Activated T-helper 1 cell treated with Interleukin-2 at 50 U/mL for 16 hours (primary cell): ENCODE measurements at places on chromosomes 12 and 14.

GRCh38 chr14:68741477-68741791 is 51.4 kb downstream of the ZFP36L1 start:
- no peak for DNase-seq

DNA sequence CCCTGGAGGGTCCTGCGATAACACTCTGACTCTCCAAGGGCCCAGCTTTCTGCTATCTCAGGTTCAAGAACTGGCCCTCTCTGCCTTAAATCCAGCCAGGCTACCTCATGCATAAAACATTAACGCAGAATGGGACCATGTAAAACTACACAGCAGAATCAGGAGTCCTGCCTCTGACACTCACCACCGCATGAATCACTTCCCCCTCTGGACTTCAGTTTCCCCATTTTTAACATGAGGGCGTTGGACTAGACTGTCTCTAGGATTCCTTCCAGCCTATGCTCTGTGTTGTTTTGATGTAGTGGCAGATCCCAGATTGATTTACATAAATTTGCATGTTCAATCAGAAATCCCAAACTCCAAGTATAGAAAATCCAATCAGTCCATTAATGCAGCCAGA is 3.3 kb downstream of the NCKAP5L start:
- DNase-seq: no peak

GRCh38 chr12:78918268-78918667 is 53.7 kb downstream of the SYT1 start:
- no peak for DNase-seq

GRCh38 chr12:92094751-92095161 is 50.9 kb downstream of the BTG1 start:
- no peak for DNase-seq

DNA sequence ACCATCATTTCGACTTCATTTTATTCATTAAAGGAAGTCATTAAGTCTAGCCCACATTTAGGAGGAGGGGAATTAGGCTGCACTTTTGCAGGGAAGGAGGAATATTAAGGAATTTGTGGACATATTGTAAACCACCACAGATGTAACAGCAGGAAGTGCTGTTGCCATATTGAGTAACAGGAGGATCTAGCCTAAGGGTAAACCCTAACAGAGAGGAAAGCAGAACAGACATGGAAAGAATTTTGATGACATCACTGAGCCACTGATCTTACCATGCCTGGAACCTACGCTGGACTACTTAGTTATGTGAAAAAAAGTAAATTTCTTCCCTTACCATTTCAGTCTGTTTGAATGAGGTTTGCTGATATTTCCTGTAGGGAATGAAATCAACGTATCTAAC is 100.7 kb upstream of the ATF7IP start:
- DNase-seq: no peak

- no peak for DNase-seq
These were observed 210.1 kb upstream of the PLXNC1 start for GRCh38 chr12:93938317-93938716.

GRCh38 chr12:91009319-91009950 is 4.7 kb upstream of the EPYC start:
- no peak for DNase-seq

DNA sequence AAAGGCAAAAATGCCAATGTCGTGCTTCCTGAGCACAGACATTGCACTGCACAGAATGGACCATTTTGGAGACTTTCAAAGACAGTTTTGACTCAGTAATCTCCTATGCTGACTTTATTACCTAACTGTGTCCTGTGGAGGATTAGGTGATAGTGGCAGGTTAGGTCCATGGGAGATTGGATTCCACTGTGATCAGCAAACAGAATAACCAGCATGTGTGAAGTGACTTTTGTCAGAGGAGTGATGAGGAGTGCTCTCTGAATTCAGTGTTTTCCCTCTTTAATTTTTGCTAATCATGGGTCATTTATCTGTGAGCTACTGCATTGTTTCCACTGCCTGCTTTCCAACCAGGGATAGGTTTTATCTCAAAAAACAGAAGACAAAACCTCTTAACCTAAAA is 662.5 kb downstream of the DIO2 start:
- DNase-seq: no peak

- no peak for DNase-seq
These were observed 44.0 kb upstream of the ISM2 start for GRCh38 chr14:77542421-77543239.

- DNase-seq: no peak
These were observed 48.2 kb downstream of the CALM1 start for GRCh38 chr14:90445011-90445410.

GRCh38 chr14:42224053-42224888 is 617.6 kb downstream of the LRFN5 start:
- DNase-seq: no peak

GRCh38 chr12:18658179-18658578 is 79.6 kb downstream of the PLCZ1 start:
- no peak for DNase-seq

GRCh38 chr12:27996761-27997160 is 24.2 kb upstream of the PTHLH start:
- no peak for DNase-seq

GRCh38 chr14:77421201-77421600 is 2.1 kb downstream of the NOXRED1 start:
- no peak for DNase-seq

GRCh38 chr12:56759263-56759908 is 3.7 kb upstream of the HSD17B6 start:
- DNase-seq: no peak

- no peak for DNase-seq
These were observed 53.1 kb downstream of the SLC6A12 start for GRCh38 chr12:160858-161257.

- DNase-seq: no peak
These were observed 61.7 kb downstream of the EMP1 start for GRCh38 chr12:13258197-13258596.

- no peak for DNase-seq
These were observed 36.7 kb downstream of the LRTM2 start for GRCh38 chr12:1857086-1857485.

DNA sequence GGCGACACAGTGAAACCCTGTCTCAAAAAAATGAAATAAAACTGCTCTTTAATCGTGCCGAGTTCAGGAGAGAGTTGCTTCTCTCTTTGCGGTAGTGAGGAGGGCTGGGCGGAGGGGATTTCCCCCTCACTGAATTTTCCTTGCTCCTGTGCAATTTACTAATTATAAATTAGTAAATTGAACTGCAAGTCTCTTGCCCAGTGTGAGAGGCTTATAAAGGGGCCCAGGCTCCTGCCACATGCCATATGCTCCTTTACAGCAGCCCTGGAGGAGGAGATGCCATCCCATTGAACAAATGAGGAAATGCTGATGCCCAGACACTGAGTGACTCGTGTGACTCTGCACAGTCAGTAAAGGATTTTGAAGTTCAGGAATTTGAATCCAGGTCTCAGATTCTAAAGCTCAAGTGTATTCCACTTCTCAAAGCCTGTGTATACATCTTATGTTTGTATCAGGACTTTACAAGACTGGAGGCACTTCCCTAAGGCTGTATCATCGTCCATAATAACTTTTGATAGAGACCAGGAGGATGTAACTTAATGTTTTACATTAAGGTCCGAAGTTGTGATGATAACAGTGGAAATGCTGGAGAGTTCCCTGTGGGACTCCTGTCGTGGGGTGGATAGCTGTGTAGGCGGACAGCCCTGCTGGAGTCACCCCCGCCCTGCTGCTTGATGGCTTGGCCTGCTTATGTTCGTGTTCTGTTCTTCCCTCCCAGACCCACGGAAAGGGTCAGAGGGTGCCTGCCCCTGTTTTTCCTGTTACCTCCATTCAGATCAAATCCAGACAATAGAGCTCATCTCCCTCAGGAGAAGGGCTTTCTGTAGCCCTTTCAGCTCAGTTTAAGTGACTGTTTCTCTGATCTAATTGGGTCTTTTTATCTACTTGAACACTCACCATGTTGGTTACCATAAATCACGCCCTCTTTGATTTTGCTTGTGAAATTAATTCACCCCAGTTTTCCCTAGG is 13.9 kb downstream of the PELI2 start:
- DNase-seq: no peak

DNA sequence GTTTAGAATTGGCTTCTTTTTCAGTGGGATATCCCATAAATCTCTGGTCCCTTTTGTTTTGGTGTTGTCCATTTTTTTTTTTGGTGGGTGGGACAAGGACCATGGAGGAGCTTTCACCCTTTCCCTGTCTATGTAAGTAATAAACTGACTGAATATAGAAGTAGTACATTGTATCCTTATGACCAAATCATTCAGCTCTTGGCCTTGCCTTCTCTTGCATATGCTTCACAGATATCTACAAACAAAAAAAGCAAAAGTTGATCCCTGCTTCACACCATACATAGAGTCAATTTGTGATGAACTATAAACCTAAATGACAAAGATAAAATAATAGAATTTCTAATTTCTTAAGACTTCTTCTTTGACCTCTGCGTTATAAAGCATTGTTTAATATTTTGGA is 59.8 kb downstream of the SIX1 start:
- no peak for DNase-seq

- DNase-seq: no peak
These were observed 49.5 kb upstream of the NUAK1 start for GRCh38 chr12:106188256-106188655.

DNA sequence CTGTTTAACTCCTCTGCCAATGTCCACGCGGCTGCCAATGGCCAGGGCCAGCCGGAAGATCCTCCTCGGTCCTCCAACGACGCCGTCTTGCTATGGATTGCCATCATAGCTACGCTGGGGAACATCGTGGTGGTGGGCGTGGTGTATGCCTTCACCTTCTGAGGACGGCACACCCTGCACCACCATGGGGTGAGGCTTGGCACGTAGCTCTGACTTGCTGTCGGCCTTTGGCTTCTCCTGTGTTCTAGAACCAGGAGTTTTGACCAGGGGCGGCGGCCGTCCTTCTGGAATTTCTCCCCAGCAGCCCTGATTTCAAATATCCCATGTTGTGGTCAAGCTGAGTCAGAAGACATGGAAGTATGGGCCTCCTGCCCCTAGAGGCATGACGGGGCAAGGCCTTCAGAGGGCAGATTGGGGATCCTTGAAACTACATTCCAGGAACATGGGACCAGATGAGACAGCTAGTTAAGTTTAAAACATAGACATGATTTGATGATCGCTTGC is 47.5 kb downstream of the C14orf132 start:
- no peak for DNase-seq

- no peak for DNase-seq
These were observed 3.2 kb upstream of the MMP19 start for GRCh38 chr12:55845785-55846496.

GRCh38 chr12:4939418-4940023 is 29.8 kb downstream of the KCNA1 start:
- DNase-seq: no peak

DNA sequence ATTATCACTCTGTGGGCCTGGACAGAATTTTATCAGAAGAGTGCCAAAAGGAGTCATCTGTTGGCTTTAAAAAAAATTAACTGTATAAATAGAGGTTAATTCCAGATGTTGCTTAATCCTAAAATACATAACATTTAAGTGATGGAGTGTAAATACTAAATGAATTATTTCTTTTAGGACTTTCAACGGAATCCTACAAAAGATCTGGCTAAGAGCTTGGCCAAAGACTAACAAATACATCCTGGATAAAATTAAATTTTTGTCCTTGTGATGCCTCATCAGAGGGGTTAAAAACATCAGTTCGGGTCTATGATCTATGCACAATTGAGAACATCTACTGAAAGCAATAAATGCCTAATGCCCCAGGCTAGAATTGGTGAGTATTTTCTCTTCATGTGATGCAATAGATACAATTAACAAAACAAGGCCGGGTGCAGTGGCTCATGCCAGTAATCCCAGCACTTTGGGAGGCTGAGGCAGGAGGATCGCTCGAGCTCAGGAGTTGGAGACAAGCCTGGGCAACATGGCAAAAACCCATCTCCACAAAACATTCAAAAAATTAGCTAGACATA is 49.8 kb upstream of the RAP1B start:
- DNase-seq: no peak

DNA sequence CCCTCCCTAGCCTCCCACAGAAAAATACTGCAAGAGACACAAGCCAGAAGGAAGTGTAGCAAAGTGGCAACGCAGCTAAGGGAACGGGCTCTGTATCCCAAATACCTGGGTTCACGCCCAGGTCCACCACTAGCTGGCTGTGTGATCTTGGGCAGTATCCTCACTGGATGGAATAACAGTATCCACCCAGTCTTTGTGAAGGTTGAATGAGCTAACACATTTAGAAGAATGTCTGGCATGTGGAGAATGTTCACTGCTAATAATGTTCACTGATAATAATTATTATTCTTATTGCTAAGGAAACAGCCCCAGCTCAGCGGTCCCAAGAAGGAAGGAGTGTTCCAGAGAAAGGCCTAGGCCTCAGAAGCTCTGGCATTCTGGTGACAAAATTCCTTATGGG is 70.9 kb downstream of the VWF start:
- DNase-seq: no peak

DNA sequence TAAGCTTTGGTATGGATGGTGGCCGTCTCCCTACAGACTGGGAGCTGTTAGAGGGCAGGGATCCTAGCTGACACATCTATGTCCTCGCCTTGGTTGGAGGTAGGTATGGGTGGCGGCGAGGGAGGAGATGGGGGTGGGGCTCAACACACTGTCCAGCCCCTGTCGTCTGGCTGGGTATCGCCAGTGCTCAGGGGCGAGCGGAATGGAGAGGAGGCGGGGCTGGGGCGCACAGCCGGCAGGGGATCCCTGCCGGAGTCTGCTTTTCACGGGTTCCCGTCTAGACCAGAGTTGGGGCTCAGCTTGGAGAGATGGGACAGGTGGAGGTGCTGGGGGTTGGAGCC is 16.1 kb downstream of the TAMALIN start:
- no peak for DNase-seq

- no peak for DNase-seq
These were observed 20.9 kb upstream of the EIF2B2 start for GRCh38 chr14:74981833-74982232.

GRCh38 chr12:12376646-12377448 is 20.0 kb downstream of the BORCS5 start:
- DNase-seq: no peak

DNA sequence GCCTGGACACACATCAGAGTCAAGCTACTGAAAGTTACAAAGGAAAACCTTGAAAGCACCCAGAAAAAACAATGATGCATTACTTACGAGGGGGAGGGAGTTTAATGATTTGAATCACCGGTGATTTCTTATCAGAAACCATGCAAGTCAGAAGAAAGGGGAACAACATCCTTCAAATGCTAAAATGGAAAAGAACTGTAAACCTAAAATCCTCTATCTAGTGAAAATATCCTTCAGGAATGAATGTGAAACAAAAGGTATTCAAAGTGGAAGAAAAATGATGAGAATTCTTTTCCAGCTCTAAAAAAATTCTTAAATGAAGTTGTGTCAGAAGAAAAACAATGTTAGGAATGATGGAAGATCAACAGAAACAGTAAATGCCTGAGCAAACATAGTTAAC is 16.8 kb downstream of the SCAF11 start:
- no peak for DNase-seq

DNA sequence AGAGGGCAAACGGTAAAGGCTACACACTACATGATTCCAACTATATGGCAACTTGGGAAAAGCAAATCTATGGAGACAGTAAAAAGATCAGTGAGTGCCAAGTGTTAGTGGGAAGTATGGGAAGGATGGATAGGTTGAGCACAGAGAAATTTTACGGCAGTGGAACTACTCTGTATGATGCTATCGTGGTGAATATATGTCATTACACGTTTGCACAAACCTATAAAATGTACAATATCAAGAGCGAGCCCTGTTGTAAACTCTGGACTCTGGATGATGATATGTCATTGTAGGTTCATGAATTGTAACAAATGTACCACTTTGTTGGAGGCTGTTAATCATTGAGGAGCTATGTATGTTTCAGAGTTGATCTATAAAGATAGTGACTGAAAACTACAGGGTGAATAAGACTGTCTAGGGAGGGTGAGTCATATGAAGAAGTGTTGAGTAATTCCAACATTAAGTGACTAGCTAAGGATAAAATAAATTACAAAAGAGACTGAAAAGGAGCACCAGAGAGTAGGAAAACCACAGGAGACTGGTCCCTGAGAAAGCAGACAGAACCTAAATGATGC is 349.2 kb upstream of the LMO3 start:
- DNase-seq: no peak
